ENCODE measurements at places on chromosomes 2 and 18. TPM values are rescaled to one million over a fixed set of nuclear protein-coding genes. Genes with fewer than 3 reads are reported as not detected.

The MAP3K19 gene
- total RNA-seq: not detected

The XDH gene
- total RNA-seq: not detected

DNA sequence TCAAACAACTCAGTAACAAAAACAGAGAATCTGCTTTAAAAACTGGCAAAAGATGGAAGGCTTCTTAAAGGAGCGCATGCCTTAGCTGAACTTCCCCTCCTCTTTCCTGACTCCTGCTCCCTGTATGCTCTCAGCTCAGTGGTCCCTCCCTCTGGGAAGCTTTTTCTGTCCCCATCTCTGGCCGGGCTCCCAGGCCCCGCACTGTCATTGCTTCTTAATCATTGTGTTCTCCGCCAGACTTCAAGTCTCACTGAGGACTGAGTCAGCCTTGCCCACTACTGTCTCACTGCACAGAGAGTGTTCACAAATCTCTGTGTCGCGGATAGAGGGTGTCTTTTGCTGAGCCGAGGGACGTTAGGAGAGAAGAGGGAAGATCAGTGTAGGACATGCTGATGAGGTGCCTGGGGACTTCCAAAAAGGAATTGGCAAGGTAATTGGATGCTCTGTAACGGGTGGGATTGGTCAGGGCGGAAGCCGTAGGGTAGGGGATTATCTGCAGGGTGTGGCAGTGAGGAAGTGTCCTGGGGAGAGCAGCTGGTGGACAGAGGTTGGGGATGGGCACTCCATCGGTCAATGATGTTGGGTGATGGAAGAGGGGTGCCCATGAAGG, 16.2 kb downstream of the TOGARAM2 start:
- H3K4me1 ChIP-seq: peaks cover 18% of the 10 kb centered on the region
- H3K27me3 ChIP-seq: no peaks in the 10 kb centered on the region
- no peak overlapping the region for H3K4me3 ChIP-seq
- H3K36me3 ChIP-seq: no peaks in the 10 kb centered on the region
- DNase-seq: no peak

GRCh38 chr18:42401131-42401673, 446.2 kb downstream of the PIK3C3 start:
- no peak overlapping the region for H3K4me3 ChIP-seq
- no peaks in the 10 kb centered on the region for H3K27me3 ChIP-seq
- H3K36me3 ChIP-seq: no peaks in the 10 kb centered on the region
- H3K4me1 ChIP-seq: no peaks in the 10 kb centered on the region

GRCh38 chr18:48919547-48919946, 31.2 kb downstream of the SMAD7 start:
- H3K4me3 ChIP-seq: no peak overlapping the region
- no peak overlapping the region for H3K27ac ChIP-seq
- peaks cover 28% of the 10 kb centered on the region for H3K36me3 ChIP-seq
- H3K27me3 ChIP-seq: no peaks in the 10 kb centered on the region
- H3K4me1 ChIP-seq: peaks cover 35% of the 10 kb centered on the region
- no peak for DNase-seq

GRCh38 chr2:48749291-48750127, 6.0 kb downstream of the LHCGR start:
- no peaks in the 10 kb centered on the region for H3K4me1 ChIP-seq
- H3K36me3 ChIP-seq: no peaks in the 10 kb centered on the region
- H3K27ac ChIP-seq: no peak overlapping the region
- H3K27me3 ChIP-seq: peaks cover 6% of the 10 kb centered on the region
- no peak for DNase-seq

- peaks cover 18% of the 10 kb centered on the region for H3K36me3 ChIP-seq
- no peak overlapping the region for H3K4me3 ChIP-seq
- H3K27me3 ChIP-seq: no peaks in the 10 kb centered on the region
These were observed 41.9 kb downstream of the RPIA start for GRCh38 chr2:88733155-88733902.

DNA sequence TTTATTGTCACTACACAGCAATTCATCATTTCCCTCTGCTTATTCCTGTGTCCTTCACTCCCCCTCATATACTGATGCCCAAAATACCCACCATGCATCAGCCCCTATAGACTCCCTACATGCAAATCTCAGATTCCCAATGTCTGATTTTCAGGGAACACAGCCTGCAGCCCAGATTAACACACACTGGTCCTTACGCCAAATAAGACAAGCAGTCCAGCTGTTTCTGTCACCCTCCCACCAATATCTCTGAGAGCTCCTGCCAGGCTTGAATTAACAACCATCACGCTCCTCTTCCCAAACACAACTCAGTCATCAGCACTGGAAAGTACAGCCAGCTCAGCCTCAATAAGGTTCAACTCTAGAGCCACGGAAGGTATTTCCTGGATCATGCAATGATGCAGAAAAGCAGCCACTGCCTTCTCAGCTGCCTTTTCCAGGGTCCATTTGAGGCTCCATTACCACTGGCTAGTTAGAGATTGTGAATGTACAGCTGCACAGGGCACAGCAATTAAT, 39.0 kb upstream of the SLC35F5 start:
- H3K27ac ChIP-seq: no peak overlapping the region
- no peak overlapping the region for H3K4me3 ChIP-seq
- peaks cover 16% of the 10 kb centered on the region for H3K4me1 ChIP-seq

DNA sequence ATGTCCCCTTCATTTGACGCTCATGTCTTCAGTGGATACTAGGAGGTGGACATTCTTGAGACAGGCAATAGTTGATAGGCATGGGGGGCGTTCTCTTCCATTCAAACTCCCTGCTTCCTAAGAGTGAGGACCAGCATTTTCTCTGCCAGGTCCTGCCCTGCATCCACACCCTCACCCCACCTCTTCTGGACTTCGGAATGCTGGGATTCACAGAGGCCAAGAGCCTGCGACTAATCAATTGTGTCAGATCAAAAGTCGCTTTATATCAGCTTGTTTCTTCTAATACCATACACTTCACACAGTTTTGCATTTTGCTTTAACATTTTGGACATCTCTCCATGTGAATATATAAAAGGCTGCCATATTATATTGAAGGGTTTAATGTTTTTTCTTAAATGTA, 210.7 kb downstream of the CCDC102B start:
- no peak overlapping the region for H3K4me3 ChIP-seq
- H3K27ac ChIP-seq: no peak overlapping the region
- H3K36me3 ChIP-seq: no peaks in the 10 kb centered on the region
- no peak for DNase-seq
- no peaks in the 10 kb centered on the region for H3K27me3 ChIP-seq
- no peaks in the 10 kb centered on the region for H3K4me1 ChIP-seq

DNA sequence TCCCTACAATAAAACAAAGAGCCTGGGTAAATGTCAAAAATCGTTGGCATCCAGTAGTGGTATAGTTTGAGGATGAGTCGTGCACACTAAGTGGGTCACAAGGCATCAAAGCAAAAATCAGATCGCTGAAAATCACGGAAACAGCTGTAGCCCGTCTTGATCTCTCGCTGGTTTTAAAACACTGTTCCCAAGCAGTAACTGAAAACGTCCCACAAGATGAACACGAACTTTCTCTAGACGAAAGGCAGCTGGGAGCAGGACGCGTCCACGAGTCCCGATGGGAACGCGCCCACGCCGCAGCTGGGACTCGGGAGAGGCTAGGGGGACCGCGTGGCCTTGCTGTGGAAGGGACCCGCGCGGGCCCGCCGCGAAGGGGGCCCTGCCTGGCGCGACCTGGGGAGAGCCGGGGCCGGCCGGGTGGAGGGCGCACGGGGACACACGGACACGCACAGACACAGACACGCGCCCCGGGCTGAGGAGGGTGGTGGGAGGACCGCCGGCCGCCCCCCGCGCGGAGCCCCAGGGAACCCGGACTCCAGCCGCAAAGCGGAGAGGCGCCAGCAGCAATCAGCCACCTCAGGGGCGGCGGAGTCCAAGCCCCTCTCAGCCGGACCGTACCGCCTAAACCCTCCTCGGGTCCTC, 651 bp downstream of the STK17B start:
- H3K4me3 ChIP-seq: peak overlapping the region; percentile 99
- peaks cover 32% of the 10 kb centered on the region for H3K4me1 ChIP-seq
- peak; percentile 50 for DNase-seq

DNA sequence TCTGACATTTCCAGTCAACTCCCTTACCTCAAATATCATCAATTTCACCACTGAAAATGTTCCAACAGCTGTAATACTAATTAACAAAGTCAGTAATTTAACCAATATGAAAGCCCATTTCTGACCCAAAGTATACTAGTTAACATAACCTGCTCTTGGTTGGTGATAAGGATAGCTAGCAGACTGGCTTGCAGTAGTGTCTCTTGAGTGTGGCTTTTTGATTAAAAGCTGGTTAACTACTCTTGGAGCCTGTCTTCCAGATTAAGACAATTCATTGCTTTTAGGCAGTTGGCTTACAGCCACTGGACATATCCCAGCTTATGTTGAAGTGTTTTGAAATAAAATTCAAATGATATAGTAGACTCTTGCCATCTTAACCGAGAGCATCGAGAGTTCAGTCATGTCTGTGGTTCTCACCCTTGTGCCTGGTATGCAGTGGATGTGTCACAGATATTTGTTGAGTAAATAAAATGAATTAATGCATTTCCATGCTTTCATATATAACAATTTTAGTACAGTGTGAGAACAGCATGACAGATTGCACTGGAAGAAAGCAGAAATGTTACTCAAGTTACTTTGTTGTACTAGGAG, 158.1 kb downstream of the TANC1 start:
- no peak for DNase-seq
- H3K27ac ChIP-seq: no peak overlapping the region
- H3K36me3 ChIP-seq: no peaks in the 10 kb centered on the region
- no peaks in the 10 kb centered on the region for H3K27me3 ChIP-seq

GRCh38 chr2:84972932-84973331, 2.0 kb downstream of the KCMF1 start:
- no peak for DNase-seq
- peak overlapping the region; percentile 98 for H3K4me3 ChIP-seq
- peaks cover 46% of the 10 kb centered on the region for H3K4me1 ChIP-seq
- no peaks in the 10 kb centered on the region for H3K27me3 ChIP-seq
- H3K27ac ChIP-seq: peak overlapping the region; percentile 97
- H3K36me3 ChIP-seq: peaks cover 47% of the 10 kb centered on the region

DNA sequence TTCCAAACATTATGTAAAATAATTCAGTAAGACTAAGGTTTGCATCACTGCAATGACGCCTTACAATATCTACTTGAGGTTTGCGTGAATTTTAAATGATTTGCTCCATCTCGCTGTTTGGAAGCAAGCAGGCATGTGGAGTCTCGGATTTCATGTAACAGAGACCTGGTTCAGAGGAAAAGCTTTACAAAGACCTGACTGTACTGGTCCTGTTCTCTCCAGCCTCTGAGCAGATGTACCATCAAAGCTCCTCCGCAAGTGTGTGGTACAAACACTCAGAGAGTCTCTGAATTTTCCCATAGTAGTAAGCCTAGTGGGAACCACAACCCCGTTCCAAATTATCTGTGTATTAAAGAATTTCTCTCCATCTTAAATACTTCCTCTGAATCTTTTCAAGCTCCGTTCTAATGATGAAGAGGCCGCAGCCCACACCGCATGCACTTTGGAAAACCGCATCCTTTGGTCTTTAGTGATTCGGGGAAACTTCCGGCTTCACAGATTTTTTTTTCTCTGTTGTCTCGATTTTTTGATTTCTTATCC, 728.1 kb upstream of the SOX11 start:
- no peak for DNase-seq
- H3K4me3 ChIP-seq: no peak overlapping the region
- no peaks in the 10 kb centered on the region for H3K27me3 ChIP-seq
- H3K36me3 ChIP-seq: no peaks in the 10 kb centered on the region
- H3K27ac ChIP-seq: no peak overlapping the region

- H3K4me3 ChIP-seq: no peak overlapping the region
- peaks cover 4% of the 10 kb centered on the region for H3K4me1 ChIP-seq
- no peak for DNase-seq
- no peak overlapping the region for H3K27ac ChIP-seq
- no peaks in the 10 kb centered on the region for H3K27me3 ChIP-seq
These were observed 45.5 kb upstream of the PTH2R start for GRCh38 chr2:208361077-208361441.

- H3K4me1 ChIP-seq: no peaks in the 10 kb centered on the region
- H3K4me3 ChIP-seq: no peak overlapping the region
- no peak for DNase-seq
- H3K36me3 ChIP-seq: no peaks in the 10 kb centered on the region
- H3K27ac ChIP-seq: no peak overlapping the region
These were observed 83.5 kb upstream of the DTNA start for GRCh38 chr18:34626404-34627136.

DNA sequence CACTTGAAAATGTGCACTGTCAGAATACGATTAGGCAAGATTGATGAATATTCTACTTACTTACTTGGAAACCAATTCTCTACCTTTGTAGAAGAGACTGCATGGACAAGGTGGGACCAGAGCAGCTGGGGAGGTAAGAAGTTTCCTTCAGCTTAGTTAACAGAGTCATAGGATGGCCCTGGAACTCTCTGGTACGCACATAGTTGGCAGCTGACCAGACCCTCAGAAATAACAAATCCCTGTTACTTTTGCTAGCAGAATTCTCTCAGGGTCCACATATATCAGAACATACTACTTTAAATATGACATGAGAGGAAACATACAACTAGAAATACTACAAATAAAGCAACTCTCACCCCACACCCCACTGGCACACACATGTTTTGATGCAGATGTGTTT, 24.8 kb upstream of the STAT1 start:
- peak overlapping the region; percentile 76 for H3K27ac ChIP-seq
- H3K4me1 ChIP-seq: peaks cover 29% of the 10 kb centered on the region
- DNase-seq: no peak
- peaks cover 38% of the 10 kb centered on the region for H3K36me3 ChIP-seq
- H3K4me3 ChIP-seq: no peak overlapping the region

DNA sequence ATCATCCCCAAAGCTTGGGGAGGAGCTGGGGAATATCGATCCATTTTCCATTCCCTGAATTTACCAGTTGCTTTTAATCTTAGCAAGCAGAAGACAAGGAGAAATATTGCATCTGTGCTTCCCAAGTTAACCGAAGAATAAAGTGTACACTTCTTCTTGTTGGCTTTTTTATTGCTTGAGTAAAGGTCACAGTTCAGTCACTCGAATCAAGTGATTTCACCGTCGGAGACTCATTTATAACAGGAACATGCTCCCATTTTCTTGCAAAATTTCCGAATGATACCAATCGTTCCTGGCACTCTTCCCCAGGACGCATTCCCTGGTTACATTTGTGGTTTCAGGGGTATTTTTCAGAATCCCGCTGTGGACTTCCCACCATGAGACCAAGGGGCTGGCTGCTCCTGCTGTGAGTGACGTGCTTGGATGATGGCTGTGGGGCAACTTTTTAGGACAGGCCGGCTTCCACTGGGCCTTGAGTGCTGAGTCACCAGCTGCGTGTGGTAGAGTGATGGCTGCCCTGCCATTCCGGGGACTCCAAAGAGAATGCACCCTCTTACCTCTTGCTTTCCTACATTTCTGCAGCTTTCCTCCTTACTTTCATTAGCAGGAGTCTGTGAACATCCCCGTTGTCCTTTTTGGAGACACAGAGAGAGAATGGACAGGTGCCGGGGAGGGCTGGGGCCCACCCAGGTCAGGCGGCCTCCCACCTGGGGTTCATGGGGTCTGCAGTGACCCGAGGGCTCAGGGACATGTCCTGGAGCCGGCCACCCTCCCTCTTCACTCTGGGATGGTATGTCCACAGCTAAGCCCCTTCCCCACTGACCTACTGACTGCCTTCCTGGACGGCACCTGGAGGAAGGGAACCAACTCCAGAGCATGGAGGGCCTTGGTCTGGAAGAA, 60.7 kb upstream of the HDAC4 start:
- no peak for DNase-seq
- H3K27me3 ChIP-seq: no peaks in the 10 kb centered on the region

- H3K27ac ChIP-seq: no peak overlapping the region
- no peak for DNase-seq
- H3K36me3 ChIP-seq: no peaks in the 10 kb centered on the region
- peaks cover 21% of the 10 kb centered on the region for H3K4me1 ChIP-seq
- H3K4me3 ChIP-seq: no peak overlapping the region
- peaks cover 31% of the 10 kb centered on the region for H3K27me3 ChIP-seq
These were observed 197.2 kb downstream of the MYO3B start for GRCh38 chr2:170375192-170375591.

All from activated CD8-positive, alpha-beta T cell treated with anti-CD3 and anti-CD28 coated beads for 36 hours (primary cell).